Activated naive CD4-positive, alpha-beta T cell treated with anti-CD3 and anti-CD28 coated beads, Interleukin-2, amount 50 U/mL, for 72 hours (primary cell): ENCODE measurements at places on chromosomes 7 and 10. TPM values are rescaled to one million over a fixed set of nuclear protein-coding genes. Genes with fewer than 3 reads are reported as not detected.

The DUS4L gene
- 11.7 TPM for total RNA-seq

The TNS3 gene
- 0.23 TPM for total RNA-seq

The CUBN gene
- 0.32 TPM for total RNA-seq

The GPR37 gene
- not detected for total RNA-seq

The PLXDC2 gene
- total RNA-seq = not detected

The OR2A42 gene
- total RNA-seq = not detected

The ABCF2 gene
- total RNA-seq = 33.6 TPM

The HOXA9 gene
- not detected for total RNA-seq

The AQP1 gene
- 0.11 TPM for total RNA-seq

The SPDYE8 gene
- total RNA-seq = not detected

The HGF gene
- 0.06 TPM for total RNA-seq

The PRSS2 gene
- 0.82 TPM for total RNA-seq

The GNG11 gene
- not detected for total RNA-seq

The LEP gene
- not detected for total RNA-seq

The ASAH2B gene
- 5.1 TPM for total RNA-seq

The DYDC2 gene
- not detected for total RNA-seq

The PTEN gene
- 36.6 TPM for total RNA-seq

The TBX20 gene
- total RNA-seq = not detected

The MSRB2 gene
- total RNA-seq = 4.5 TPM

The SLIT1 gene
- 0.99 TPM for total RNA-seq

The SDK1 gene
- 2.1 TPM for total RNA-seq

The NKX6-2 gene
- total RNA-seq = not detected

The PMS2 gene
- total RNA-seq = 24.0 TPM
